Stimulated activated CD8-positive, alpha-beta memory T cell treated with anti-CD3 and anti-CD28 coated beads, Interleukin-4, amount 100 ng/mL, for 1 hour (primary cell): ENCODE measurements at places on chromosomes 11 and 22.

GRCh38 chr11:85062659-85063058 is 564.5 kb downstream of the DLG2 start:
- DNase-seq: no peak

GRCh38 chr11:60905047-60905446 is 1.3 kb downstream of the PRPF19 start:
- no peak for DNase-seq

DNA sequence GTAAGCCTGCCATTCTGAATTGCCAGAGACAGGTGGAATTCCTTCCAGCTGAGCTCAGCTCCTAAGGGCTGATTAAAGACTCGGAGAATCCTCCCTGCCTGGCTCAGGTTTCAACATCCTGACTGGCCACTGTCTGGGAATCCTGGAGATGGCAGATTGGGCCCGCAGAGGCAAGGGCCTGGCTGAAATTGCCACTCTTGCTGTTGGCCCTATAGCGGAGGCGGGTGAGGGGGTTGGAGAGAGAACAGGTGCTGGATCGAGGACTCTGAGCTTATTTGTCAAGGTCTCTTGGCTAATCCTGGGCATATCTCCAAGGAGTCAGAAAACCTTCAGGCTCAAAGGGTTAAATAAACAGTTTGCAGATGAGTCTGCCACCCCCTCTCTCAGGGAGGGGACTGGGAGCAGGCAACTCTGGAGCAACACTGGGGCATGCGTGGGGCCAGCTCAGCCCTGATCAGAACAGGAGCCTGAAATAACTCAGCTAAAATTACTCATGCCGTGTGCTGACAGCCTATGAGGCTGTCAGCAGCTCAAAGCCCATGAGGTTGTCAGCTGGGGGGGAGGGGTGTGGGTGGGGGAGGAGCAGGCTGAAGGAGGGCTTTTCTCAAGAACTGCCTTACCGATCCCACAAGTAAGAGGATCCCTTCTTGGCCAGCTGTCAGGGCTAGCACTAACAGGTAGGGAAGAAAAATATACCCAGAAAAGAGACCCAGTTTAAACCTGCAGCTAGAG is 14.7 kb upstream of the MFRP start:
- no peak for DNase-seq

GRCh38 chr11:102473543-102473942 is 21.0 kb upstream of the TMEM123 start:
- DNase-seq: no peak

DNA sequence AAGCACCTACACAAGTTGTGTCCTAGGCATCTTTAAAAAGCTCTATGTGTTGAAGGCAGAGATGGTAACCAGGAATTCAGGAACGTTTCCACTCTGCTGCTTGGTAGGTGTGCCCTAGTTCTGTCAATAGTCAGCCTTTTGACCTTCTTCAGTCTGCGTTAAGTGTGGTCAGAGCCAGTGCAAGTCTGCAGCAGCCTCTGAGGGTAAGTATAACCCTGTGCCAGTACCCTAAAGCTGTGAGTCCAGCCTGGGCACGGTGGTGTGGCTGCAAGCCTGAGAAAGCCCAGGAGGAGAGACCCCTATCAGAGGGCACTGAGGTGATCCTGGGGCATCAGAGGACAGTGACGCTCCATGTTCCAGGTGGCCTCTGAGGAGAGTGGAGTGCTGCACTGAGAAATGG is 76.8 kb upstream of the ADORA2A start:
- DNase-seq: no peak

DNA sequence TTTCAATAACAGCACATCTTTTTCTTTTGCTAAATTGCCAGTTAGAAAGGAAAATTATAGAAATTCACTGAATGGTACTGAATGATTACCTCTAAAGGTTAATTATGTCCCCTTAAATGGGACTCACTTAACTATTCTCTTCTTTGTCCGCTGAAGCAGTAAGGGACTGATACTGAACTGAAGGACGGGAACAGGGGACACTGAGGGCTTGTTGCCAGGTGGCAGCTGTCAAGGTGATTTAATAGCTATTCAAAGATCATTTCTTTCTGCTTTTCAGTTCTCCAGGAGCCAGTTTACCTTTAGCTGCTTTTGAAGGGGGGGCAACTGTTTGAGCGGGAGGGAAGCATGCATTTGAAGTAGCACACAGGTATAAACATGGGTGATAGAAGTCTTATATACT is 325.4 kb upstream of the CCDC90B start:
- no peak for DNase-seq
